ENCODE measurements at places on chromosomes 4 and X.

DNA sequence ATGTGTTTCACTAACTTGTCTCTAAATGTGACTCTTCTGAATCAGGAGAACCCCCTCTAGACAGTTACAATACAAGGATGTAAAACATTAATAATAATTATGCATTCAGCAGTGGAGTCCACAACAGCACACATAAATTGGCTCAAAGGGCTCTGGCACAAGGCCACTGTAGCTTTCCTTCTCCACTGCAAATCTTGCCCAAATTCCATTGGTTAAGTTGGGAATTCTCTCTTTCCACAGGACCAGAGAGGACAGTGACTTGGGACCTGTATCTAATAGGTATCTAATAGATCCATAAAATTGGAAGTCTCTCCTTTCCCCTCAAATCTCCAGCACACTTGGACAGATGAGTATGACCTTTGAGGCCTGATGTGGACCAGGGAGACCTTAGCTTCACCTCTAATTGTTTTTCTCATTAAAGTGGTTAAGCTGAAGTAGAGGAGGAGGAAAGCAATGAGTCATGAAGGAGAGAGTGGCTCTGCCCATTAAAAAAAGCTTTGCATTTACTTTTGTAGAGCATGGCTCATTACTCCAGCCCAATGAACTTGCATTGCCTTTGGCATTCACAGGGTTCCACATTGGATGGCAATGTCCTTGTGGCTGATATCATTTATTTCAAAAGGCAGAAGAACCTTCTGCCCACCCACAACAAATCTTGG is 72.3 kb upstream of the SH3RF1 start:
- no peak for DNase-seq

DNA sequence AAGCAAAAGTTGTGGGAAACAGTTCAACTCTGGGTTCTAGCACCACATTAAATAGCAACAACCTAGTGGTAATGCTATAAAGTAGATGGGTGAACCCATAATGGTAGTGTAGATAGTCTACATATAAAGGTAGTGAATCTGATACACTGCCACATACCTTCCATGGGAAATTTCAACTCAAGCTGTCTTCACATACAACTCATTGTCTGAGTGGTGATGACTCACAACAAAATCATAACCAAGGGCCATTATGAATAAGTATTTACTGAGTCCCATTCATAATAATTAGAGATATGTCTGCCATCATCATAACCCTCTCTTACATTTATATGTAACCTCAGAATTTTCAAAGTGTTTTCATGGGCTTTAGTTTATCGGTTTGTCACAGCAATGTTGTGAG is 34.8 kb downstream of the EGF start:
- DNase-seq, result no peak

GRCh38 chr4:125105561-125105960 is 209.2 kb upstream of the FAT4 start:
- no peak for DNase-seq

- no peak for DNase-seq
Observed at GRCh38 chr4:91601401-91601800, 702.4 kb upstream of the GRID2 start.

DNA sequence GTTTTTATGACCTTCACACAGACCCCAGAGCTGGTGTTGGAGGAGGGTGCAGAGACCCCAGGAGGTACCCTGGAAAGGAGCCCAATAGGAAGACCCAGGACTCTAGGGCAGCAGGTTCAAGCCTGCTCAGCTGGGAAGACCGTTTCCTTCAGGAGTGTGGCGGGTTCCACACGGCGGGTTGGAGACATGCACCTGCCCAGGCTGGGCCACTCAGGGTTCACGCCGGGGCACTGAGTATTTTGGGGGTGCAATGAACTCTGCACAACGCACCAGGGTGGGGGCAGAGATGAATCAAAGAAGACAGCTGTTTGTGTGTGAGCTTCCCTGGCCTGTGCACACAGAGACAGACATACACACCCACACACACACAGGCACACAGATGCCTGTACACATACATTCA is 52.5 kb upstream of the PPP2R3B start:
- DNase-seq, result no peak

GRCh38 chrX:69991685-69992084 is 58.1 kb downstream of the AWAT2 start:
- DNase-seq, result no peak

- DNase-seq, result peak; percentile 67
Observed at GRCh38 chr4:6275898-6276806, 6.5 kb downstream of the WFS1 start.

- DNase-seq, result no peak
Observed at GRCh38 chr4:76737180-76737579, 160.8 kb downstream of the SOWAHB start.

- no peak for DNase-seq
Observed at GRCh38 chr4:109511414-109511813, 48.6 kb upstream of the MCUB start.

All from ovary (tissue), 10 donors.